Activated naive CD8-positive, alpha-beta T cell treated with anti-CD3 and anti-CD28 coated beads, Interleukin-2, amount 50 U/mL, for 24 hours (primary cell): ENCODE measurements at places on chromosomes 1 and 21.

DNA sequence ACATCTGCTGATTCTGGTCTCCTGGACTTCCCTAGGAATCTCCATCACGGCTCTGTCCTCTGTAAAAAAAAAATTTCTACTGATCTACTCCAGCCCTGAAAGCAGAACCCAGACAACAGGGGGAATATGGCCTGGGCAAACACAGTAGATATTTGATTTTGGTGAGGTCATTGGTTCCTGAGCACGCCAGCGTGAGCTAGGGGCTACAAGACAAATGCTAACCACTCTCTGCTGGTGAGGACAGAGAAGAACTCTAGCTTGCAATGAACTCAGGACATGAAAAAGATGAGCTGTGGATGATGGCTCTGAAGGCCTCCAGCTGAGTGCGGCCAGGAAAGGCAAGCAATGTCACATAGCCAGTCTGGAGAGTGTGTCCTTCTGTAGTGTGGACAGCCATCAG, 17.2 kb upstream of the FYB2 start:
- H3K27ac ChIP-seq, result no peak overlapping the region
- H3K4me3 ChIP-seq, result no peak overlapping the region

GRCh38 chr1:171841931-171842761, 848 bp downstream of the DNM3 start:
- H3K36me3 ChIP-seq, result no peaks in the 10 kb centered on the region
- peak; percentile 6 for DNase-seq
- H3K4me1 ChIP-seq, result peaks cover 16% of the 10 kb centered on the region
- no peak overlapping the region for H3K27ac ChIP-seq
- peaks cover 29% of the 10 kb centered on the region for H3K27me3 ChIP-seq
- peak overlapping the region; percentile 82 for H3K4me3 ChIP-seq

DNA sequence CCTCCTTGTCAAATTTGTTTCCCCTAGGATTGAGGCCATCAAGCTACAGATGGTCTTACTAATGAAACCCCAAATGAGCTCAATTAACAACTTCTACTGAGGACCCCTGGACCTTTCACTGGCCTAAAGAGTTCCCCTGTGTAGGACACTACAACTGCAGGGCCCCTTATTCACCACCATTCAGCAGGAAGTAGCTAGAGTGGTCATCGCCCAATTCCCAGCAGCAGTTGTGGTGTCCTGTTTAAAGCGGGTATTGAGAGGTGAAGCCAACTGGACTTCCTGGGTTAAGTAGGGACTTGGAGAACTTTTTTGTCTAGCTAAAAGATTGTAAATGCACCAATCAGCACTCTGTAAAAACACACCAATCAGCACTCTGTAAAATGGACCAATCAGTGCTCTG, 1466.9 kb downstream of the KCNT2 start:
- H3K27ac ChIP-seq, result no peak overlapping the region
- no peaks in the 10 kb centered on the region for H3K27me3 ChIP-seq
- H3K4me3 ChIP-seq, result no peak overlapping the region
- H3K36me3 ChIP-seq, result no peaks in the 10 kb centered on the region

DNA sequence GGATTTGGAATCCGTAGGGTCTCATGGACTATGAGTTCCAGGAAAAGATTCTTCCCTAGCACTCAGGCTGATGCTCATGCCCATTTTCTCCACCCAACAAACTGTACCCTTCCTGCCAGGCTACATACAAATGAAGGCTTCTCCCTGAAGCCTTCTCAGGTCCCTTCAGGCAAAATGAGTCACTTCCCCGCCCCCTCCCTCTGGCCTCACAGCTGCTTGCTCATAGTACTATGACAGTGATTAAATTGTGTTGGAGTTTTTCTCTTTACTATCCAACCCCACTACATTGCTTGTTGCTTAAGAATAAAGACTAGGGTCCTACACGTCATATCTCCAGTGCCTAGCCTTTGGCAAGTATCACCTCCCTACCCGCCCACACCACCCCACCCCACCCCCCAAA, 207.6 kb upstream of the NFIA start:
- peak; percentile 10 for DNase-seq
- H3K4me1 ChIP-seq, result no peaks in the 10 kb centered on the region
- H3K36me3 ChIP-seq, result no peaks in the 10 kb centered on the region

- no peak overlapping the region for H3K27ac ChIP-seq
- H3K27me3 ChIP-seq, result no peaks in the 10 kb centered on the region
- no peak for DNase-seq
- H3K36me3 ChIP-seq, result peaks cover 10% of the 10 kb centered on the region
Observed at GRCh38 chr1:52348704-52349300, 17.2 kb downstream of the CC2D1B start.
